ENCODE measurements at places on chromosomes 16 and 17. TPM values are rescaled to one million over a fixed set of nuclear protein-coding genes. Genes with fewer than 3 reads are reported as not detected.

- no peak for DNase-seq
Observed at GRCh38 chr17:50872710-50873424, 6.7 kb upstream of the TOB1 start.

GRCh38 chr17:58253082-58253481 is 14.7 kb downstream of the LPO start:
- no peak for DNase-seq

GRCh38 chr17:3795390-3796102 is 5.4 kb downstream of the ITGAE start:
- DNase-seq = no peak

- DNase-seq = no peak
Observed at GRCh38 chr16:80063031-80063712, 462.6 kb upstream of the MAF start.

GRCh38 chr17:33725675-33726271 is 432.7 kb upstream of the ASIC2 start:
- DNase-seq = no peak

The ARL4D gene
- 7.9 TPM for total RNA-seq

- no peak for DNase-seq
Observed at GRCh38 chr17:34339138-34339770, 17.0 kb upstream of the CCL13 start.

- peak; percentile 65 for DNase-seq
Observed at GRCh38 chr17:7294614-7295153, at the start of gene YBX2. Gene YBX2, minus strand, starts transcription at chr17:7294639. Its CDS starts 139 bp downstream, at chr17:7294500.

DNA sequence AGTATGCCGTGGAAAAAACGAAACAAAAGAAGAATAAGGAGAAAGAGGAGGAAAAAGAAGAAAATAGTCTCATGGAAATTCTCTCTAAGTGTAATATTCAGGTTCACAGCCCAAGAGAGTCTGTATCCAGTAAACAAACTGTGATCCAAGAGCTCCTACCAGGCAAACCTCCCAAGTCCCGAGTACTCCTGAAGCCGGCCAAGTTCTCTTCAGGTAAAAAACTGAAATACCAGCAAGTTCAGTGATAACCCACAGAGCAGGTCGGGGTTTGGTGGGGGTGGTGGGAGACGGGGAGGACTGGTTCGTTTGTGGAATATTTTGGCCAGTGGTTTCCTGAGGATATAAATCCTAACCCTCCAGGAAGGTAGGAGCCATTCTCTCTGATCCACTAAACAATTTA is 8.5 kb upstream of the TVP23B start:
- no peak for DNase-seq

The LIMD2 gene
- 76.5 TPM for total RNA-seq

- DNase-seq = no peak
Observed at GRCh38 chr16:77158293-77158692, 32.7 kb upstream of the MON1B start.

GRCh38 chr17:77281122-77281903 is 140.5 kb downstream of the SEC14L1 start:
- DNase-seq = peak; percentile 71

GRCh38 chr17:79939094-79939435 is 96.6 kb downstream of the TBC1D16 start:
- no peak for DNase-seq

GRCh38 chr17:66398059-66398458 is 95.6 kb downstream of the PRKCA start:
- no peak for DNase-seq

The PDIA2 gene
- 2.7 TPM for total RNA-seq

- no peak for DNase-seq
Observed at GRCh38 chr17:71902894-71903506, 217.8 kb upstream of the SOX9 start.

All from mesothelial cell of epicardium (in vitro differentiated cells).